Esophagus muscularis mucosa (tissue), 4 donors: ENCODE measurements at places on chromosomes 2 and 18. TPM values are rescaled to one million over a fixed set of nuclear protein-coding genes. Genes with fewer than 3 reads are reported as not detected.

Gene ANKRD30B
- total RNA-seq: not detected

Gene INHBB
- 9.8 TPM for total RNA-seq

Gene PARD6G
- 5.4 TPM for total RNA-seq

Gene SEPTIN2
- 272 TPM for total RNA-seq

Gene SERPINB10
- not detected for total RNA-seq

Gene RAPH1
- total RNA-seq: 19.0 TPM

Gene NPAS2
- total RNA-seq: 14.1 TPM

DNA sequence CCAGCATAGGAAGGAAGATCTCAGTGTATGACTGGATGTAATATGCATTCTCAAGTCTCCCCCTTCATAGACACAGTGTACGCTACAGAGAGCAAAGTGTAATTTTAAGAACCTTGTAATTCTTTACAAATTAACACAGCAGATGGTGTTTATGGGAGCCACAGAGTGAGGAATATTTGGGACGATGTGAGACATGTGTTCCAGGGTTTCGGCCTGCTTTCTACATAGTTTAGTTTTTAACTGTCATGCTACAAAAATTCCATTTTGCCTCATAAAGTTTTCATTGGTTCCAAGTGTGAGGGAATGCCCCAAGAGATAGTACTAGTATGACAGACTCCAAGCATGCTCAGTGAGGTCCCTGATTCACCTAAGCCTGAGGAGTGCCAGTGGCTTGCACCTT, 76.2 kb upstream of the LRRTM1 start:
- H3K27ac ChIP-seq: no peak overlapping the region
- no peak overlapping the region for H3K4me3 ChIP-seq
- DNase-seq: no peak

- no peaks in the 10 kb centered on the region for H3K36me3 ChIP-seq
- DNase-seq: no peak
- H3K27ac ChIP-seq: no peak overlapping the region
Observed at GRCh38 chr2:142668420-142668819, 209.0 kb upstream of the KYNU start.

- no peaks in the 10 kb centered on the region for H3K4me1 ChIP-seq
- H3K36me3 ChIP-seq: no peaks in the 10 kb centered on the region
- no peak overlapping the region for H3K27ac ChIP-seq
- no peaks in the 10 kb centered on the region for H3K27me3 ChIP-seq
- no peak overlapping the region for H3K4me3 ChIP-seq
Observed at GRCh38 chr2:5617358-5617757, 74.8 kb upstream of the SOX11 start.

GRCh38 chr2:168357797-168358472, 98.1 kb upstream of the CERS6 start:
- no peaks in the 10 kb centered on the region for H3K4me1 ChIP-seq
- no peaks in the 10 kb centered on the region for H3K27me3 ChIP-seq
- no peaks in the 10 kb centered on the region for H3K36me3 ChIP-seq
- no peak overlapping the region for H3K27ac ChIP-seq
- DNase-seq: no peak

DNA sequence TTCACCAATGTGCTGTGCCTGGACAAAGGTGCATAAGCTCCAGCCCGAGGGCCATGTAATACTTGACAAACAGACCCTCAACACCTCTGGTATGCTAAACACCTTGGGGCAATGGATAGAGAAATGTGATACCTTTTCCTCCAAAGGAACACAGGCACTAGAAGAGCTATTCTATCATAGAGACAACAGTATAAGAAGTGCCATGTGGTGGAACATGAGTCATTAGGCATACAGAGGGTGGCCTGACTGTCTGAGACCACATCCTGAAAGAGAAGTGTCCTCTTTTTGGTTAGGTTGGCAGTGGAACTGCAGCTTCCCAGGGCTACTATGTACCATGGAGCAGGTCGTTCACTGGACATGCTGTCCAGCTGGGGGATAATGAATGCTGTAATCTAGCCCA, 153.9 kb downstream of the INSIG2 start:
- H3K4me1 ChIP-seq: no peaks in the 10 kb centered on the region
- DNase-seq: no peak
- no peak overlapping the region for H3K27ac ChIP-seq
- H3K36me3 ChIP-seq: no peaks in the 10 kb centered on the region
- H3K27me3 ChIP-seq: no peaks in the 10 kb centered on the region

DNA sequence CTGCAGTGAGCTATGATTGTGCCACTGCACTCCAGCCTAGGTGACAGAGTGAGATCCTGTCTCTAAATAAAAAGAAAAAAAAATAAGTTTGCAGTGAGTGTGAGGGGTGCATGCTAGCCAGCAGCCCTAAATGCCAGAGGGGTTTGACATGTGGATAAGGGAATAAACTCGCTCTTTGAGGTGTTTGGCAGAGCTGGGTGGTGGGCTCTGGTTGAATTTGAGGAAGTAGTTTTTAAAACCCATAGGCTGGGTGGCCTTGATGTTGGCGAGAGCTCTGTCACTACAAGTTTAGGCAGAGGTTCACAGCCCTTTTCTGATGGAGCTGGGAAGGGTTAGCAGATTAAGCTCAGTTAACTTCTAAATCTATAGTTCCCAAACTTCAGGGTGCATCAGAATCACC, 3.1 kb downstream of the ANXA4 start:
- H3K27ac ChIP-seq: no peak overlapping the region
- H3K27me3 ChIP-seq: no peaks in the 10 kb centered on the region
- H3K4me1 ChIP-seq: peaks cover 40% of the 10 kb centered on the region
- H3K4me3 ChIP-seq: no peak overlapping the region

GRCh38 chr2:43685357-43685756, 9.1 kb upstream of the C1GALT1C1L start:
- no peak for DNase-seq
- H3K36me3 ChIP-seq: no peaks in the 10 kb centered on the region
- no peaks in the 10 kb centered on the region for H3K27me3 ChIP-seq
- no peak overlapping the region for H3K27ac ChIP-seq

DNA sequence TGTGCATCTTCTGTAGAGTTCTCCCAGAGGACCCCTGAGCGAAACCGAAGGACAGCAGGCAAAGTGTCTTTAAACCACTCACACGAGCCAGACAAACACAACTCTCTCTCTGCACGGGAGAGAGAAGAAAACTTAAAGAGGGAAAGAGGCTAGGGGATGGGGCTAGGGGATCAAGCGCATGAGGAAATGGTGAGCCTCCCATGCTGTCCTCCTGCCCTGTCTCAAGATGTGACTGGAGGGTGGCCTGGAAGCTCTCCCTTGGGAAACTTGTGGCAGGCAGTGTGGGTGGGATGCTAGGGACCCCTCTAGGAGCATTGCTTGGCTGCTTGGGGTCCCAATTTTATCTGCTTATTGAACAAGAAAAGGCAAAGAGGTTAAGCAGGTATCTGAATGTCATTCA, 44.5 kb downstream of the CYP26B1 start:
- no peaks in the 10 kb centered on the region for H3K36me3 ChIP-seq
- no peak overlapping the region for H3K27ac ChIP-seq
- peaks cover 39% of the 10 kb centered on the region for H3K27me3 ChIP-seq
- H3K4me3 ChIP-seq: no peak overlapping the region
- H3K4me1 ChIP-seq: no peaks in the 10 kb centered on the region

DNA sequence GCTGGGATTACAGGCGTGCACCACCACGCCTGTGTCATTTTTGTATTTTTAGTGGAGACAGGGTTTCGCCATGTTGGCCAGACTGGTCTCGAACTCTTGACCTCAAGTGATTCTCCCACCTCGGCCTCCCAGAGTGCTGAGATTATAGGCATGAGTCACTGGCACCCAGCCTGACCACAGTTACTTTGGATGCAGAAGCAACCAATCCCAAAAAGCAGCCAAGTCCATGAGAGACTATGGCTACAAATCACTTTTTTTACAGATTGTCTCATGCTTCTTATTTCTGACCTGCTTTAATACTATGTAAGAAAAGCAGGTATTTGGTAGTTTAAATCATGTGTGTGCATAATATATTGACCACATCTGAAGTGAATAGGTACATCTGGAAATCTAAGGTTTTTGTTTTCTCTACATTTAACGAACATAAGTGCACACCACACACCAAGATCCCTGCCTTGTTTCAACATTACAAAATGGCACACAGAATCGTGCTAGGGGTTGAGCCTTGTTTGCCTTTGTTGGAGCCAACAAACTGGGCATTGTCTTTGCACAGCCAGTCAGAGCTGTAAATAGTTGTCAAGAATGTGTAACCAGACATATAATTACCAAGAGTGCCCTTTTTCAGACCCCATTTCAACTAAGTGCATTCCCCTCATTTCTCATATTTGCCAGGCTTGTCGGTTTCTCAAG, 18.3 kb upstream of the MAP4K4 start:
- H3K27me3 ChIP-seq: no peaks in the 10 kb centered on the region
- no peak for DNase-seq
- H3K36me3 ChIP-seq: no peaks in the 10 kb centered on the region
- H3K4me1 ChIP-seq: no peaks in the 10 kb centered on the region
- no peak overlapping the region for H3K27ac ChIP-seq

GRCh38 chr2:26461601-26462023, 16.3 kb downstream of the OTOF start:
- H3K27me3 ChIP-seq: no peaks in the 10 kb centered on the region
- no peak overlapping the region for H3K4me3 ChIP-seq
- no peaks in the 10 kb centered on the region for H3K4me1 ChIP-seq
- H3K27ac ChIP-seq: no peak overlapping the region
- H3K36me3 ChIP-seq: no peaks in the 10 kb centered on the region

DNA sequence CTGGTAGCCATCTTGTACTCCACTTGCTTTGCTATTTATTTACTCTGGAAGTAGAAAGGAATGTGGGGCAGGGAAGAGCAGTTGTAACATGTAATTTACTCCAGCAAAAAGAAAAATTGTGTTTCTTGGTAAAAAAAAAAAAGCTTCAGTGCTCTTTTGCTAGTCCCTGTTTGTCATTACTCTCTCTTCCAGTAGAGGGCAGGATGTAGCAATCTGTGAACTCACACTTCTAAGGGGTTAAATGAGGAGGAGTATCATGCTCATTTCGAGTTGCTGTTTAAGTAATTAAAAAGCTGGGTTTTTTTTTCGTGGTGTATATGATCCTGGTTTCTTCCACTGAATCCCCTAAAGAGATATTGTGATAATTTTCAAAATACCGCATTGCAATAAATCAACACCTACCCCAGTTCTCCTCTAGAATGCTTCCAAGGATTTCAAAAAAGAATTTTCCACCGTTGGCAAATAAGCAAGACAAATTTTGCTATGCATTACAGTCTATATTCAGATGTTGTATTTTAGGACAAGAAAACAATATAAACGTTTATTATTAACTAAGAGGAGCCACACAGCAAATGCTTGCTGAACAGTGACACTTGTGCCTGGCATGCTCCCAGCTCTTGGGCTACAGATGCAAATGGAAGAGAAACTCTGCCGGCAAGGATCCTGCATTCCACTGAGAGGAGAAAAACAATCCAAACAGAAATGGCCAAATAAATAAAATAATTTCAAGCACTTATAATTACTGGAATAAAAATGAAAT, 261.6 kb downstream of the ASXL3 start:
- H3K4me3 ChIP-seq: no peak overlapping the region
- DNase-seq: no peak
- H3K27me3 ChIP-seq: no peaks in the 10 kb centered on the region
- no peaks in the 10 kb centered on the region for H3K4me1 ChIP-seq
- H3K36me3 ChIP-seq: no peaks in the 10 kb centered on the region

DNA sequence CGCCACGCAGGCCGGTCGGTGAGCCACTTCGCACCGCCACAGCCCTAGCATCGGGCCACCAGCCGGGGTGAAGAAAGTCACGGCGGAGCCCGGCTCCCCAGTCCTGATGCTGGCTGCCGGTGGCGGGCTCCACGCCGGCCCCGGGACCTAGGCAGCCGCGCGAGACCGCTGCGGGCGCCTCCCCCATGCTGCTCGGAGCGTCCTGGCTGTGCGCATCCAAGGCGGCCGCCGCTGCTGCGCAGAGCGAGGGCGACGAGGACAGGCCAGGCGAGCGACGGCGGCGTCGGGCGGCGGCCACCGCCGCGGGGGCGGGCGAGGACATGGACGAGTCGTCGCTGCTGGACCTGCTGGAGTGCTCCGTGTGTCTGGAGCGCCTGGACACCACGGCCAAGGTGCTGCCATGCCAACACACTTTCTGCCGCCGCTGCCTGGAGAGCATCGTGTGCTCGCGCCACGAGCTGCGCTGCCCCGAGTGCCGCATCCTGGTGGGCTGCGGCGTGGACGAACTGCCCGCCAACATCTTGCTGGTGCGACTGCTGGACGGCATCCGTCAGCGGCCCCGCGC, 433 bp downstream of the SH3RF3 start:
- H3K4me3 ChIP-seq: peak overlapping the region; percentile 68
- no peak for DNase-seq
- no peaks in the 10 kb centered on the region for H3K36me3 ChIP-seq
- no peaks in the 10 kb centered on the region for H3K27me3 ChIP-seq

- no peak overlapping the region for H3K27ac ChIP-seq
- peaks cover 25% of the 10 kb centered on the region for H3K4me1 ChIP-seq
- H3K27me3 ChIP-seq: no peaks in the 10 kb centered on the region
- H3K4me3 ChIP-seq: no peak overlapping the region
- no peak for DNase-seq
Observed at GRCh38 chr2:46029332-46029811, 267.8 kb upstream of the EPAS1 start.

- no peaks in the 10 kb centered on the region for H3K4me1 ChIP-seq
- no peaks in the 10 kb centered on the region for H3K27me3 ChIP-seq
- no peak overlapping the region for H3K27ac ChIP-seq
- H3K4me3 ChIP-seq: no peak overlapping the region
- H3K36me3 ChIP-seq: no peaks in the 10 kb centered on the region
Observed at GRCh38 chr2:54904836-54905235, 145.4 kb downstream of the RTN4 start.

DNA sequence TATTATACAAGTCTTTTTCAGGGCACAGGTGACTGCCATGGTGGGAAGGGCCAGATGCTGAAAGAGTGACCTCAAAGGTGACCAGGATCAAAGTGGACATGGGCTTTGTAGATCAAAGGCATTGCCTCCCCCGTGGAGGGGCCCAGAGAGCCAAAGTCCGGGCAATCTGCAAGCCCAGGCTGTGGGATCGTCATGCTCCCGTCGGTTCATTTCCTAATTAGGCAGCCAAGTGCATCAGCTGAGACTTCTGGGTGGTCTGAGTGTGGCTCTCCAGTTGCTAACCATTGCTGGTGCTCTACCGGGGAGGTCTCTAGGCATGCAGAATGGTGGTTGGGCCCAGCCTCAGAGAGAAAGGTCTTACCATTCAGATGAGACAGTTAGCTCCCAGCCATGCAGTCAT, 61.6 kb downstream of the TRIB2 start:
- H3K36me3 ChIP-seq: no peaks in the 10 kb centered on the region
- no peaks in the 10 kb centered on the region for H3K4me1 ChIP-seq
- no peak overlapping the region for H3K27ac ChIP-seq
- DNase-seq: peak; percentile 79
- H3K4me3 ChIP-seq: no peak overlapping the region

DNA sequence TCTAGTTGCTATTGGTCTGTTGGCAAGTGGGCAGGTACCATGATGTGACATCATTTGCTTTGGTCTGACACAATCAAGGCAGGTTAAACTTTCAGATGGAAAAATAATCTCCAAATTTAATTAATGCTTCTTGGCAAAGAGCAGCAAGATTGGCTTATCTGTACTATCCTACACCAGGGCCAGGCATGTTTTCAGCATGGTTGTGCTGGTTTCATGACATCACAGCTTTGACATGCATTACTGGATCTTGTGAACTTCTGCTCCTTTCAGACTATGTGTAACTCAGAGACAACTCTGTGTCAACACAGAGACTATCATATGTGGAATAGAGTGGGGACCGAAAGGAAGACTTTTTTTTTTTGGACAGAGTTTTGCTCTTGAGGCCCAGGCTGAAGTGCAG, 520.5 kb downstream of the TDRD15 start:
- no peak overlapping the region for H3K4me3 ChIP-seq
- no peaks in the 10 kb centered on the region for H3K4me1 ChIP-seq
- no peaks in the 10 kb centered on the region for H3K36me3 ChIP-seq
- no peaks in the 10 kb centered on the region for H3K27me3 ChIP-seq

GRCh38 chr2:118169359-118170005, 81.2 kb downstream of the INSIG2 start:
- no peaks in the 10 kb centered on the region for H3K36me3 ChIP-seq
- H3K4me1 ChIP-seq: no peaks in the 10 kb centered on the region
- DNase-seq: peak; percentile 86
- no peak overlapping the region for H3K4me3 ChIP-seq
